Lung (tissue), 17 donors: ENCODE measurements at places on chromosomes 7 and 10.

DNA sequence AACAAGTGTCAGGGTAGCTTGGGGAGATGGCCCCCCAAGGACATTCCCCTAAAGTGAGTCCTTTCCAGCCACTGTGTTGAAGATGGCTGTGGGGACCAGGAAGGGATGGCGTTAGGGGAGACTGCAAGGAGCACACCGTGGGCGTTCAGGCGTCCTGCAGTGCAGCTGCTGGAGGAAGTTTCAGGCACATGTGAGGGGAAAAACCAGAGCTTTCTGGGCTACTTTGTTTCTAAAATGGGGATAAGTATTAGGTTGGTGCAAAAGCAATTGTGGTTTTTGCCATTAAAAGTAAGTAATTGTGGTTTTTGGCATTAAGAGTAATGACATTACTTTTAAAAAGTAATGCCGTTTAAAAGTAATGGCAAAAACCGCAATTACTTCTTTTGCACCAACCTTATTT, 14.3 kb downstream of the PRF1 start:
- DNase-seq: no peak

GRCh38 chr7:14690075-14690474, 212.5 kb downstream of the DGKB start:
- DNase-seq: no peak

GRCh38 chr7:6279341-6279740, 6.9 kb upstream of the CYTH3 start:
- no peak for DNase-seq

DNA sequence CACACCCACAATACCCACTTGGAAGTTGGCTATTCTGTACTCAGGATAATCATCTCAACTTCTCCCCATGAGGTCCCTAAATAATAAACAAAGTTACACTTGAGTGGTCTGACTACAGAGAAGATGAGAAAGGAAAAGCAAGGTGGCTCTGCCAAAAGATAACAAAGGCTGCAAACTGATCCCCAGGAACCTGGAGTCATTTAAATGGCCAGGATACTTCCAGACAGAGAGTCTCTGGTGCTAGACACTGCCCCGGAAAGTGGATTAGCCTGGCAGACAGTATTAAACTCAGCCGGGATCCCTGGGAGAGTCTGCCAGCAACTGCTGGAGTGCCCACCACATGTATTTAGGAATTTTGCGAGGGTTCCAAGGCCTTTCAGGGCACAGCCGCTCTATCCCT, 93.7 kb downstream of the DGKI start:
- DNase-seq: no peak

- peak; percentile 64 for DNase-seq
Measured at GRCh38 chr10:46318799-46319198, 32.0 kb downstream of the ANTXRL start.

DNA sequence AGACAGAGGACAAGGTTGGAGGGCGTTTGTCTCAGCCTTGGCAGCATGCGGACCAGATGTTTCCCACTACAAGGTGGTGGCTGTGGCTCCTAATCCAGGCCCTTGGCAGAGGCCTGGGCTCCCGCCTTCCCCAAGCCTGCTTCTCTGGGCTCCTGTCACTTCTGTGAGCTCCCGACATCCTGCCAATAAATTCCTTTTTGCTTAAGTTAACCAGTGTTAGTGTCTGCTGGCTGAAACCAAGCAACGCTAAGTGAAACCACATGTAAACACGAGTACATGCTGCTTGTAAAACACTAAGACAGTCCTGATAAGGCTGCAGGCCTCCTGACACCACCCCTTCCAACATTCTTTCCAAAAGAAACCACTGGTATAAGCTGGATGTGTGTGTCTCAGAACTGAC, 263.6 kb upstream of the ZMIZ1 start:
- peak; percentile 99 for DNase-seq
